ENCODE measurements at places on chromosomes 16 and 17. TPM values are rescaled to one million over a fixed set of nuclear protein-coding genes. Genes with fewer than 3 reads are reported as not detected.
A peak's percentile ranks its signal among the peaks of the same experiment; 100 is the strongest.

Gene CTF1
- total RNA-seq, result 0.21 TPM

Gene AMDHD2
- 30.2 TPM for total RNA-seq

Gene SLC5A10
- total RNA-seq, result not detected

Gene DHRS7C
- not detected for total RNA-seq

Gene CLN3
- total RNA-seq, result 19.4 TPM

Gene G6PC1
- total RNA-seq, result not detected

Gene CHD9
- total RNA-seq, result 45.4 TPM

Gene TMEM114
- total RNA-seq, result not detected

Gene CCDC102A
- 9.4 TPM for total RNA-seq

DNA sequence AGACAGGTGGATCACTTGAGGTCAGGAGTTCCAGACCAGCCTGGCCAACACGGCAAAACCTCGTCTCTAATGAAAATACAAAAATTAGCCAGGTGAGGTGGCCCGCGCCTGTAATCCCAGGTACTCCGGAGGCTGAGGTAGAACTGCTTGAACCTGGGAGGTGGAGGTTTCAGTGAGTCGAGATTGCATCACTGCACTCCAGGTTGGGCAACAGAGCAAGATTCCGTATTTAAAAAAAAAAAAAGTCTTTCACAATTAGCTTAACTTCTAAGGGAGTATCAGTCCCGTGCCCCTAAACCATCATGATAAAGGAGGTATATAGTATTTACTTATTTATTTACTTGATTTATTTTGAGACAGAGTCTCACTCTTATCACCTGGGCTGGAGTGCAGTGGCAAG, 3.4 kb upstream of the MEFV start:
- no peak for DNase-seq

DNA sequence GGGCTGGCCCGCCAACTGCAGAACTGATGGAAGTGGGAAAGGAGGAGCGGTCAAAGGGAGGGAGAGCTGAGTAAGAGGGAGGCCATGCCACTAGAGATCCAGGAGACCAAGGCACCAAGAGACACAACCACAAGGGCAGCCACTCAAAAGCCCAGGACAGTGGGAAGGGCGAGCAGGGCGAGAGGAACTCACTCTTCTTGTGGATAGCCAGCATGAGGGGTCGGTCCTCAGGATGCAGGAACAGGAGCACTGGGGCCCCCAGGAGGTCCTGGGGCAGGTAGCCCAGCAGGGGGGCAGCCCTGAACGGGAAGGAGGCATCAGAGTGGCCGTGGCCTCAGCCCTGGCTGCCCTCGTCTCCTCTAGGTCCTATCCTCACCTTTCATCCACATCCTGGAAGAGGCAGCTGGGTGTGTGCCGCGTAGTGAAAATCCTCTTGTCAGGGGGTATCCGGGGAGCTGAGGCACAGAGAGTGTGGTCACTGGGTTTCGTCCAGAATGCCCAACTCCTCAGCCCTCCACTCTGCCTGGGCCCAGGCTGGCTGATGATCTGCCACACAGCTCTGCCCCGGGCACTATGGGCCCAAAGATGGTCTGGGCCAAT, 4.3 kb downstream of the PER1 start:
- DNase-seq, result no peak

- DNase-seq, result no peak
These were observed 8.5 kb downstream of the SLFN12 start for GRCh38 chr17:35423761-35424160.

DNA sequence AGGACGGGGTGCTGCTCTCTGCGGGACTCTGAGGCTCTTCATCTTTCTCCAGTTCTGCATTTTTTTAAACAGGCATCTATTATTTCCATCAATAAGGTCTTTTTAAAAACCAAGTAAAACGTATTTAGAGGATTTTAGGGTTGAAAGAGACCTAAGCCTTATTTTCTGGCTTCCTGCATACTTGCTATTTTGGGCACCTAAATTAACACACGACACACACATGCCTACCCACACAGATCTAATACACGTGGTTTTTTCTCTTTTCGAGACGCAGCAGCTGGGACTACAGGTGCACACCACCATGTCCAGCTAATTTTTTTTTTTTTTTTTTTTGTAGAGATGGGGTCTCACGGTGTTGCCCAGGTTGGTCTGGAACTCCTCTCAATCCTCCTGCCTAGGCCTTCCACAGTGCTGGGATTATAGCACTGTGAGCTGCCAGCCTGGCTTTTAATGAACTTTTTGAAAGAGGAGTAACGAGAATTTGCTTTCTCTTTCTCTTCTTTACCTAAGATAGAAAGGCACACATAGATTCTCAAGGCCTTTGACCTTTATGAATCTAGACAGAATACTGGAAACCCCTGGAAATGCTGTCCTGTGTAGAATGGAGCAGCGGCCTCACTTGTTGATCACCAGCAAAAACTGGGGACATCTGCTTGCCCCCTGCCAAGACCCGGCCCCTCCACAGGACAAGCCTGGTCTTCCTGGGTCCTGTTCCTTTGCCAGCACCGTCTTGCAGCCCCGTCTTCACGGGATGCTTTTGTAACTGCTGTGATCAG, 13.8 kb downstream of the DNAAF8 start:
- DNase-seq, result no peak

DNA sequence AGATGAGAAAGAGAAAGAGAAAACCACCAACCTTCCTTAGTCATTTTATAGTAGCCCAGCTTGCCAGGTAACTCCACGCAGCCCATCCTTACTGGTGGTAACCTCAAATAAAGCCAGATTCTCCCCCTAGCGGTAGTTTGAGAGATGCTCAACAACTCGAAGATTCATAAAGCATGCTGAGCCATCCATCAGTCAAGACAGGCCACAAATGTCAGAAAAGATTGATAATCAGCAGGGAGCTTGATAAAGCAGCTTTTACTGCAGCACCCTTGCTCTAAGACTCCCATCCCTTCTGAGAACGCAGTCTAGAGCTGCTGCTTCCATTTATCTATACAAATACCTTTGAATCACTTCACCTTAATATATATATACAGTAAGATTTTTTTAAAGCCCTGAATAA, 451.5 kb upstream of the HSBP1 start:
- peak; percentile 40 for DNase-seq

- DNase-seq, result no peak
These were observed 72.0 kb downstream of the NQO1 start for GRCh38 chr16:69654280-69654931.

- peak; percentile 36 for DNase-seq
These were observed 31.0 kb downstream of the PMM2 start for GRCh38 chr16:8828541-8829165.

GRCh38 chr17:30376621-30377452, 1.9 kb upstream of the CPD start:
- DNase-seq, result no peak

- no peak for DNase-seq
These were observed 37.4 kb upstream of the NDRG4 start for GRCh38 chr16:58462499-58462996.

- DNase-seq, result no peak
These were observed 23.0 kb downstream of the ADGRG5 start for GRCh38 chr16:57565461-57565860.

DNA sequence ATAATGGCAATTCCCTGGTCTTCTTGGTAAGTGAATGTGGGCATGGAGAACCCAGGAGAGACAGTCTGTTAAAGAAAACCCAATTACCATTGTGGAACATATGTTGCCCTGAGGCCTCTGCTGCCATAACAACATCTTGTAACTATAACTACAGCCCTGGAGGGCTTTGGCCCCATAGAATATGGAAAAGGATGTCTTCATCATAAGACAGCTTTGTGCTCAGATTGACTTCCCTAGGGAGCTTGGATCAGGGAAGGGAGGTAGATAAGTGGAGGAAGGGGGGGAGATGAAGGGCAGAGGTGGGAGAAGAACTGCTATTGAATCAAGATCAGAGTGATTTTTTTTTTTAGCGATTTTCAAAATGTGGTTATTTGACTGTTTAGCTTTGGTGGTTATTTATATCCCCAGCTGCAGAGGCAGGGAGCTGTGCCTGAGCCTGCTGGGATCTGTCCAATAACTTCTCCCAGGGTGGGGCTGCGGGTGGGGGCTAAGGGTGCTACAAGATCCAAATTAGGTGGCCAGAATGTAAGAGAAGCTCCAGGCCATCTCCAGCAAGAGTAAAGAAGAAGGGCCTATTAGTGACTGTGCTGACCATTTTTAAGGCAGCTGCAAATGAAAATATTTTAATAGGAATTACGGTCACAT, 5.3 kb upstream of the KAT7 start:
- no peak for DNase-seq

GRCh38 chr16:4247460-4247784, 5.5 kb upstream of the SRL start:
- no peak for DNase-seq

- no peak for DNase-seq
These were observed 29.0 kb upstream of the ASIC2 start for GRCh38 chr17:33322063-33322462.

DNA sequence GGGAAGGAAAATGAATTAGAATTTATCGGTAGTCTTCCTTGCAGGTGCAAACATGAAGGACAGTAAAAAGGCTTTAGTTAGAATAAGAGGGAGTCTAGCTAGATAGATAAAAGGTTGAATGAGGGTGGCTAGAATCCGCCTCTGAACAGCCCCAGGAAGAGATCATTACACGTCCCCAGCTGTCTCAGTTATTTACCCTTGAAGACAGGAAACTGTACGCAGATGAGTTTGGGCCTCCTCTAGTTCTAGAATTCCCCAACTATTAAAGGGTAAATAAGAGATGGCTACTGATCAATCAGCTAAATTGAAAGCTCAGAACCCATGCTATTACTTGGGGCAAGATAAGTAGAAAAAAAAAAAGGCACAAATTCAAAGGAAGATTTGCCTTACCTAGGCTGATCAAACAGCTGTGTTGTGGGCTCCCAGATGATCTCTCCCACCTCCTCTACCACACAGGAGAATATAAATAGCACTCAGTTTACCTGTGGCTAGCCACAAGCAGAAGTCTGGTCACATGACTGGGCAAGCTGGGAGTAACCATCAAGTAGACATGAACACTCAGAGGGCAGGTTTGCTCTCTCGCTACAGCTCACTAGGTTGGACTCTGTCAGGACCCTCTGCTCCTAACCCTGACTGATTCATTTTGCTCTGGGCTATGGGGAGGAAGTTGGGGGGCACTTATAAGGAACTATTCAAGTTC, 17.0 kb downstream of the FAM117A start:
- DNase-seq, result no peak

GRCh38 chr17:43753493-43754129, 5.0 kb downstream of the SOST start:
- DNase-seq, result no peak

DNA sequence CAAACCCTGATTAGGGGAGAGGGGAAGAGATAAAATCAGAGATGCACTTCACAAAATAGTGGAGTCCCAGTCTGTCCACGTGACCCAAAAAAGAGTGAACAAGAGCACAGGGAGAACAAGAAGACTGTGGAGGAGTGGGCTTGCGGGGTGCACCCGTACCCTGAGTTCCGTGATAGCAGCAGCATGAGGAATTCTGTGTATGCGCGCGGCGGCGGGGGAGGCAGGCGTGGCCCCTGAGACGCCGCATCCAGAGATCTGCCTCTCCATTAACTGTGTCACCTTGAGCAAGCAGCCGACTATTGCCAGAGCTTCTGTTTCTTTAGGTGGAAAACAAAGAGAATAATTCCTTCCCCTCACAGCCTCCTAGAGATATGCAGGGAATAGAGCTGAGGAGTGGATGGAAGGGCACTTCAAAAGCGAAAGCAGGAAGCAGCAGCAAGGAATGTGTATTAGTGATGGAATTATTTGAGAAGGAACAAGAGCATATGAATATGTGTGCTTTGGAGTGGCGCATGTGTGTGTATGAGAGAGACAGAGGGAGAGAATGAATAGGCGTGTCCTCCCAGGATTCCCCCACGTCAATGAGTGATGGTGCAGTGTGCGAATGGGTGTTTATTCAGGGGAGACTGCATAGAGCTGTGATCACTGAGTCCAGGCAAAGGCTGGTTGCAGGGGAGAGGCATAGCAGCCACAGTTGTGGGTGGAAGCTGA, 10.4 kb upstream of the SOX9 start:
- DNase-seq, result no peak

- DNase-seq, result no peak
These were observed 3.3 kb downstream of the IFT20 start for GRCh38 chr17:28331891-28332420.

DNA sequence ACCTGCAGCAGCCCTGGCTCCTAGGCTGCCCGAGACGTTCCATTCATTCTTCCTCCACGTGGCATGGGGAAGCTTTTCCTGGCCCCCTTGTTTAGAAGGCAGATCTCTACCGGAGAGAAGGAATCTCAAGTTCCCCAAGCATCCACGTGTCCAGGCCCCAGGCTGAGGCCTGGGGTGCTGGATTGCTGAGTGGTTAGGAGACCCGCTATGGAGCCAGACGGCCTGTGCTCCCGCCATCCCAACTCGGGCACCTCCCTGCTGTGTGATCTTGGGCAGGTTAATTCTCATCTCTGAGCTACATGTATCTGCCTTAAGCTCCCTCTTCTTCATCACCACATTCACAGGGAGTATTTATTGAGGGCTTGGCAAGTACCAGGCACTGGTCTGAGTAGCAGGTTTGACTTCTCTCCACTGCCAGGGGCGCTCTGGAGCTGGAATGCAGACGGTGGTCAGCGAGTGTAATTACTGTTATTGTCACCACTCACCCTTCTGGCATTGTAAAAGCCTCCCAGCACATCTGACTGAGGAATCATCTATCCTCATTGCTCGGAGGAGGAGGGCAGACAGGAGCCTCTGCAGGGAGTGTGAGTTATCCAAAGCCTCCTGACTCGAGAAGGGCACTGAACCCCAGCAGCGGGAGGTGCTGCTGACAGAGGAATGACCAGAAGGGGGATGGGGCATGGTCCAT, 1.1 kb upstream of the ADGRG1 start:
- DNase-seq, result no peak

- no peak for DNase-seq
These were observed 10.0 kb upstream of the ZNF689 start for GRCh38 chr16:30620169-30620568.

DNA sequence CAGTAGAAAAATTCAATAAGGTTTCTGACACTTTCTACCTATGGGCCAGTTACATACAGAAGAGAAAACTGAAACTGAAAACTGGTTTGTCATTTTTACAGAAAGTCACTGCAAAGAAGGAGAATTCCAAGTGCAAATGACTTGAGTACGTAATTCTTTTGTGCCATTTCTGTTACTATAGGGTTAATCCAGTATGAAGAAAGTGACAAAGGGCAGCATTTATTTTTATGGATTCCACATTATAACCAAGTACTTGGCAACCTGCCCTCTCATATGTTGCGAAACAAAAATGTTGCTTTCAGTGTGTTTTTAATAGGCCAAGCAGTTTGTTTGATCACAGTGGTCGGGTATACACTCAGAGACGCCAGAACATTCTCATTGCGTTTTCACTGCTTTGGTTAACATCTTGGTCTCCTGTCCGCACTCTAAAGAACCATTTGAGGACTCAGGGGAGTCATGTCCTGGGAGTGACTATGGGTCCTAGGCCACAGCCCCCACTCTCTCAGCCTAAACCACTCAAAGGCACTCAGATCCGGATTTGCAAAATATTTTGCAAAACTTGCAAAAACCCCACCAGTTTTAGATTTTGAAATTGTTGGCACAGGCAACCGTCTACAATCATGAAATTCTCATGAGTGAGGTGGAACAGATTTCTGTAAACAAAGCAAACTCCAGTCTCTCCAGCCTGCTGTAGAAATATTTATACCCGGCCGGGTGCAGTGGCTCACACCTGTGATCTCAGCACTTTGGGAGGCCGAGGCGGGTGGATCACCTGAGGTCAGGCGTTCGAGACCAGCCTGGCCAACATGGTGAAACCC, 15.4 kb upstream of the HELZ start:
- no peak for DNase-seq
